Stimulated activated CD4-positive, alpha-beta T cell treated with anti-CD3 and anti-CD28 coated beads, Interleukin-1b, Interleukin-23, amount 100 ng/mL, for 4 hours (primary cell): ENCODE measurements at places on chromosomes 12 and 14.
A peak's percentile ranks its signal among the peaks of the same experiment; 100 is the strongest.

DNA sequence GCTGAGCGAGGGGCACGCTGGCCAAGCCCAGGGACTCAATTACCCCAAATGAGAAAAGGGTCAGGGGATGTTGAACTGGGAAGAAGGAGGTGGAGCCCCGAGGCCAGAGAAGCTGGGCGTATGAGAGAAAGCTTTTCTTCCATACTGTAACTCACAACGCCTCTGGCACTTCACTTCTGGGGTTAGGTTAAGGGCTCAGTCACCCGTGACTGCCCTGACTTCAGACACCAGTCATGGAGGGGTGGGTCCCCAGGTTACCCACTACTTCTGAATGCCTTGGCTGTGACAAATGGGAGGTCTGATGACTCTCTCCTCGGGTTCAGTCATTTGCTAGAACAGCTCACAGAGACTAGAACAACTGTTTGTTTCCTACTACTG is 5.5 kb upstream of the GPR132 start:
- DNase-seq: no peak

DNA sequence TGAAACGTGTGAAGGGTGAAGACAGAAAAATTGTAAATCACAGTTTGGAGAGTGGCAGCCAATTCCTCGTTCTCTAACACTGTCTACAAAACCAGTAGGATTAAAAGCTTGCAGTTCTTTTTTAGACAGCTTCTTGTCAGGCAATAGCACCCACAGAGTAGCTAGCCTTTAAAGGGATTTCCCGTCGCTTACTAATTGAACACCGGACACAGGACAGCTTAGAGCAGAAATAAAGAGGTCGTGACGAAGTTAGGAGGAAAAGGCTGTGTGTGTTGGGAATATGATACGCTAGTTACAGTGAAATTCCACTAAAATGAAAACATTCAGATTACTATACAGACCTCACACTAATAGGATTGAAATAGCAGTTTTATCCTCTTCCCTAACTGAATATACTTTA is 149.1 kb upstream of the FLRT2 start:
- no peak for DNase-seq

GRCh38 chr12:79883216-79883615 is 51.7 kb downstream of the PPP1R12A start:
- DNase-seq: no peak

DNA sequence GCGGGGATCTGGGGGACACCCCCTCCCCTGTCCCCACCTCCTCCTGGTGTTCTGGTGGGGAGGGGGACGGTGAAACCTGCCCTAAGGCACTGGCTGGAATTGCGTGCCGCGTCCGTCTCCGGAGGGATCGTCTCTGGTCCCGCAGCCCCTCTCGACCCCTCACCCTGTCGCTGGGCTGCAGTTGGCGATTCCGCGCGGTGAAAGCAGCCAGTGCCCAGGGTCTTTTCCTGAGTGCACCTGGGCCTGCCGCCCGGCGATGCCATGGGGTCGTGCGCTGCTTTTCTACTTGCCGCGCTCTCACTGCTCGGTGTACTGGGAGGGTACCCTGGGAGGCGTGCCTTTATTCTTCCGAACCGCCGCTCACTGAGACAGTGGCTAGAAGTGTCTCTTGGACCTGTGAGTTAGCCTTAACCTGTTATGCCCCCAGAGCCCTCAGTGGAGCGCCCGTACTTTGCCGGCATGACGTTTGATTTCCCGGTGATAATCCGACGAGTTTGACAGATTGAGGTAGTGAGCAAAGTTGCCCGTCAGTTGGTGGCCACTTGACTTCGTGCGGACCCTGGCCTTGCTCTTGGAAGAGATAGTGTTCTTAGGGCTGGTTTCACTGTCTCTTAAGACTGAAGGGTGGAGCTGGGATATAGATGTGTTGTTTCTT is 788 bp downstream of the SFSWAP start:
- no peak for DNase-seq

DNA sequence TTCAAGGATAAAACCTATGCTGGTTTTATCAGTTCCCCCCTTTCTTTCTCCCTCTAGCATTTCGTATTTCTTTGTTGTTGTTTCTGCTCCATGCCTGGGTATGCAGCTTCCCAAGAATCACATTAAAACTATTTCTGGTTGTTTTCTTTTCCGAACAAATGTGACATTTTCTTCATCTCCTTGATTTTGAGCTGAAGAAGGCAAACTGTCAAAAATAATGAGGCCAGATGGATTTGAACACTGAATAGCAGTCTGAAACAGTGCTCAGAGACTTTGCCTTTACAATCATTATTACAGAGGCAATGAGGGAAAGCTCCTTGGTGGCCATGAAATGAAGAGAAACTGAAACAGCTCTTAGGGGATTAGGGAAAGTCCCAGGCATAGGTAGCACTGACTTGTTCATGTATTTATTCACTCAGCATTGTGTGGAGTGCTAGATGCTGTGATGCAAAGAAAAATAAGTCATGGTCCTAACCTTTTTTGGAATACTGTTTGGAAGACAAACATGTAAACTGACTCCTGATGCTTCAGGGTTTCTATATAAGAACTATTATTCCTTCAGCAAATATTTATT is 319.5 kb downstream of the FUT8 start:
- DNase-seq: no peak

DNA sequence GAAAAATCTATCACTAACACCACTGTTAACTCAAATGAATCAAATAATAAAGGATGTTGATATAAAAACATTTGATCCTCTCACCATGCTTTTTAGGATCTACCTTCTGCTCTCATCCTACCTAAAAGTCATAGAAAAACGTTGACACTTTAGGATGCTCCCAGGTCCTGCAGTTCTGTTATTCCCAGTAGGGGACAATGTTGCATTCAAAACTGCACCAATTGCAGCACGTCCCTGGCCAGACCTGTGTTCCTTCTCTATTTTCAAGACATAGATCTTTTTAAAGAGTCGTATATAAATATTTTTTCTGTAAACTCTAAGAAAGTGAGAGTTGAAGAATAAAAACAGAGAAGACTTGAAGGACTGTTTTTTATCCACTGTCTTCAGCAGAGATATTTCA is 8.8 kb downstream of the AICDA start:
- no peak for DNase-seq

- DNase-seq: no peak
Observed at GRCh38 chr12:48993787-48994186, 5.4 kb downstream of the DDN start.

DNA sequence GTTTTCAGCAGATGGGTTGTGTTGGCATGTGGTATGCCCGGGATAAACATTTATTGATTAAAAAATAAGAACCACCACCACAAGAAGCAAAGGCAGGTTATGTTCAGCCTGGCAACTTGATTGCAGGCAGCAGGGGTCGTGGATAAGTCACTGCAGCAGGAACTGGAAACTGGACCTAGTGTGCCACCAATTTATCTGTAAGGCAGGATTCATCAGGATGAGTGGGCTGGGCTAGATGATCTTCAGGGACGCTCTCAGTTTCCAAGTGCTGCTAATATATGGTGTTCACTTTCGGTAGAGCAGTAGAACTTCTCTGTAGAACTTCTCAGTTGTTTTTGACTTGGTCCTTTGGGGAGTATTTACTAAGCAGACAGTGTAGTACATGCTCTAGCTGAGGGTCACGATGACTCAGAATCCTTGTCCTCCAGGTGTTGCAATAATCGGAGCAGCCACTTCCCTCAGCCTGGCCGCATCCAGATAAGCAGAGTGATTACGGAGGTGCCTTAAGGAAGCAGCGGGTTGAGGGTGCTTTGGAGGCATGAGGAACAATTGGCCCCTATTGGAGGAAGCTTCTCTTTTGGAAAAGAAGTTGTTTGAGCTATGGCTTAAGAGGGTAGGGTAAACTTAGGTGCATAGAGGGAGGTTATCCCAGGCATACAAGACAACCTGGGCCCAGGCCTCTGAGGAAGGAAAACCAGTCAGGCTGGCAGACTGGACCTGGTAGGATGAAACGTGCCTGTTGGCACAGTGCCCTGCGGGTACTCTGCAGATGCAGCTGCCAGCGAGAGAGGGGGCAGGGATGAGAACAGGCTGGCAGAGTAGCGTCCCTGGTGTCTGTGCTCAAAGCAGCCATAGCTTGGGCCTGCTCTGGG is 104.0 kb downstream of the GPR135 start:
- no peak for DNase-seq

GRCh38 chr12:15701206-15701605 is 88.0 kb downstream of the EPS8 start:
- no peak for DNase-seq

DNA sequence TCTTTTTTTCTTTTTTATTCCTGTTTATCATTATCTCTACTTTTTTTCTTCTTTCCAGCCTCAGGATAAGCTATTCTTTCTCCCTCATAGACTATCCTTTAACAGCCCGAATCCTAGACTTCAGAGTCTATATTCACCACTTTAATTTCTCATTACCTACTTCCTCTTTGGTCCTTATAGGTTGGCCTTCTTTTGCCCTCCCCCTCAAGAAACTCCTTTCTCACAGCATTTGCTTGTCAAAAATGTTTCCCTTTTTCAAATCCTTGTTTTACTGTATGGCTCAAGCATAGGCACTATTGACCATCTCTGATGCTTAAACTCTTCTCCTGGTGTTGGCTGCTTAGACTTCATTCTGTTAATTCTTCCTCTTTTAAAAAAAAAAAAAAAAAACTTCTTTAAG is 52.5 kb downstream of the KIAA0586 start:
- DNase-seq: no peak

GRCh38 chr14:64636208-64636979 is 67.8 kb upstream of the PLEKHG3 start:
- DNase-seq: peak; percentile 56
